ENCODE measurements at places on chromosomes 11 and 22.

- DNase-seq = no peak
Measured at GRCh38 chr11:111395749-111396148, 16.7 kb upstream of the POU2AF1 start.

- DNase-seq = no peak
Measured at GRCh38 chr11:79860336-79860735, 419.5 kb upstream of the TENM4 start.

DNA sequence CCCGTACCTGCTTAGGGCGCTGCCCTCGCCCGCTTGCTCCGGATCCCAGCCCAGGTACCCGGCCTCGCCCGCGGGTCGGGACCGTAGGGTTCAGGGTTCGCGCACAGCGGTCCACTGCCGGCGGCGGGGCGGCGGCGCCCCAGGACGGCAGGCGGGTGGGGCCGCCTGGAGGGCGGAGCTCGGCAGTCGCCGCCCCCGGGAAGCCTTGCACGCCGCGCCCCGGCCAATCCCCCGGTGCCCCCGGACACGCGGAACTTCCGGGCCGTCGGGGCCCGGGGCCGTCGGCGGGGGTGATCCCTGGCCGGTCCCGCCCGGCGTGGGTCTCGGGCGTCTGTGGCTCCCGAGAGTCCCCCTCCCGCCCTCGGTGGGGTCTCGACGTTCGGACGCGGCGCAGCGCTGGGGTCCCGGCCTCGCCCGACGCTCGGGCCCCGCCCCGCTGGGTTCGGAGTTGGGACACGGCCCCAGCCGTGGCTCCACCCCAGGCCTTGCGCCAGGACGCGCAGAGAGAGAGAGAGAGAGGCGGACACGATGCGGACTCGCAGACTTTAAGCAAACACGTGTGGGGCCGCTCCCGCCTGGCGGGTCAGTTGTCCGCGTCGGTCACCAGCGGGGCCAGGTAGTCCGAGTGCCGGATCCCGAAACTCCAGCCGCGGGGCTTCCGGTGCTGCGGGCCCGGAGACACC, at the start of gene TYMP:
TYMP (minus strand) TSS at position 116 of the 683 bp plus-strand sequence. CDS start 303 bp downstream, outside the sequence.
- peak; percentile 24 for DNase-seq

DNA sequence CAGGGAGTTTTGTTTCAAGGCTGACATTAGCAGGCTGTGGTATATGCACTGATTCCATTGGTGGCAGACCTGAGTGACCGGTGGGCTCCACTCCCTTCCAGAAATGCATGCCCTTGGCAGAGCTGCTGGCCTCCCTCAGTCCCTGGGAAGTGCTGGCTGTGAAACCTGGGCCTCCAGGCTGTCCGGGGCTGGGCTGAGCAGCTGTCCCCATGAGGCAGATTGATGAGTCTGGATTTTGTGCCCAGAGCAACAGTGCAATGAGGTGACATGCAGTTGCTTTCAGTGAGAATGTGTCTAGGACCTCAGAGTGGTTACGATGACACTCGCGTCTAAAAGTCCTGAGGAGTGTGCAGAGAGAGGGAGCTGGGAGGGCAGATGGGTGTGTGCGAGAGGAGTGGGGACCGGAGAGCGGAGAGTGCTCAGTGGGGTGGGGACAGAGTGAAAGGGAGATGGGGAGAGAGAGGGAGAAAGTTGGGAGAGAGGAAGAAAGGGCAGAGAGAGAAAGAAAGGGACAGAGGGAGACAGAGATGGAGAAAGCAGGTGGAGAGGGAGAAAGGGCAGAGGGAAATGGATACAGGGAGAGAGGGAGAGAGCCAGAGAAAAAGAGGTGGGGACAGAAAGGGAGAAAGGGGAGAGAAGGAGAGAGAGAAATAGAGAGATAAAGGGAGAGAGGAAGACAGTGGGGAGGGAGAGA, 978.3 kb downstream of the BRD1 start:
- DNase-seq = no peak

GRCh38 chr11:47509077-47509536, 43.8 kb downstream of the CELF1 start:
- DNase-seq = no peak

DNA sequence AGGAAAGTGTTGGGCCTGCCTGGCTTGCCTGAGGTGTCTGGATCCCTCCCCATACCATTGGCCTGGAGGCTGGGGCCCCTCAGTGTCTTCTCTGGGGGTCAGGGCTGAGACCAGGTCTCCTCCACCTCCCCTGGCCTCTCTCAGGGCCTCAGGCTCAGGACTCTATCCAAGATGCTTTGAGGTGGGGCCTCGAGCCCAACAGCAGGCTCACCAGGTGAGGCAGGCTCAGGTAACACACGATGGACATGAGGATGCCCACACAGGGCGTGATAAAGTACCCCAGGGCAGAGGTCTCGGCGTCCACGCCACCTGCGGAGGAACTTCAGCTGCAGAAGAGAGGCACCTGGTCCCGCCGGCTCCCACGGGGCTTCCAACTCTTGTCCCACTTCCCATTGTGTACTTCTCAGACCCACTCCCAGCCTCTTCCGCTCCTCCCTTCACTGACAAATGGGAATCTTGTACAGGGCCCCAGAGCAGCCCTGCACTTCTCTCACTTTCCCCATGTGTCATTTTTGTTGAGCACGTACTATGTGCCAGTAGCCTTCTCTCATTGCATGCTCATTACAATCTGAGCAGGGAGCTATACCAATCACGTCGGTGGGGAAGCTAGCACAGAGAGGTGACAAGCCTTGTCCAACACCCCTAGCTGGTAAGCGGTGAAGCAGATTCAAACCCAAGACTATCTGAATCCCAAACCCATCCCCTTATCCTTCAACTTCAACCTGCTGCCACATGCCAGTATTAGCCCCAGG, 3.8 kb downstream of the SLC29A2 start:
- DNase-seq = no peak

DNA sequence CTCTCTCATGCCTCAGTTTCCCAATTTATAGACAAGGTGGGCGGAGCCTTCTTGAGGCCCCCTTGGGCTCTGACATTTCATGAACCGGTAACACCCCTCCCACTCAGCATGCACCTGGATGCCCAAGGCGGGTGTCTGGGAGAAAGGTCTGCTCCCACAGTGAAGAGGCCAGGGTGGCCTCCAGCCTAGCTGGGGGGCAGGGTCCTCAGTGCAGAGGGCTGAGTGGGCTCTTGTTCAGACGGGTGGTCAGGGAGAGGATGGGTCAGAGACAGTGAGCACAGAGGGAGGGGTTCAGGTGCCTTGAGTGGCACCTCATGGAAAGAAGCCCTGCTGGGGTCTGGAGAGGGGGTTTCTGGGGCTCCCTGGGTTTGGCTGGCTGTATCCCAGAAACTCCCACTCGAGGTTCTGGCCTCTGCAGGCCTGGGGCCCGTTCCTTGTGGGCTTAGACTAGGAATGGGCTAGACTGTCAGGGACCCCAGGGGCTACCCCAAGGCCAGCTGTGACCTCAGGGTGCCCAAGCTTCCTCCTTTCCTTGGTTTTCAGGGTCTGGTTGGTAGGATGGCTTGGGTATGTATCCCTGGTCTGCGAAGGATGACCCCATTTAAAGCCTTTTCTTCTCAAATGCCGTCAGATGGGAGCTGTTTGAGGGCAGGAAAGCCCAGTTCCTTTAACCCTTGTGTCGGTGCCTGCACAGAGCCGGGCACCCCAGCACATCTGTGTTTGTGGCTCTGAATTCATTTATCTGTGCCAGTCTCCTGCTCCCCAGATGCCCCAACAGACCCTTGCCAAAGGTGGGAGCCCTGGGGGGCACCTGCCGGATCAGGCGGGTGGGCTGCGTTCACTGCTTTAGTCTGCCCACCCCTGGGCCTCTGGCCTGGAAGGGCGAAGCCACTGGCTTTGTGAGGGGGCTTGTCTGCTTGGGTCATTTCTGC, 1.2 kb downstream of the SYNGR1 start:
- DNase-seq = no peak

DNA sequence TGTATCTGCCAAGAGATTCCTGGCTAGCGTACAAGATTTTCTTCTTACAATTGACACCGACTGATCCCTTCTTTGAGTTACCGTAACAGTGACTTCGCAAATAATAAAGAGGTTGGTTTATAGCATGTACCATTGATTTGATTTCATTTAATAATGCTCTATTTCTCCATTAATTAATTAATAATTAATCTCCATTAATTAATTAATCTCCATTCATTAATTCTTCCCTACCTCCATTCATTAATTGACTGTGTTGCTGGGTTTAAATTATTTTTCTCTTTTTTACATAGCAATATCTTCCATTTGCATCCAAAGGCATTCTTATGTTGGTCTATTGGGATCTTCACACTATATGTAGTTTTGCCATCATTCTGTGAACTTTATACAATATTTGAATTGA, 21.0 kb downstream of the OR5AS1 start:
- no peak for DNase-seq

DNA sequence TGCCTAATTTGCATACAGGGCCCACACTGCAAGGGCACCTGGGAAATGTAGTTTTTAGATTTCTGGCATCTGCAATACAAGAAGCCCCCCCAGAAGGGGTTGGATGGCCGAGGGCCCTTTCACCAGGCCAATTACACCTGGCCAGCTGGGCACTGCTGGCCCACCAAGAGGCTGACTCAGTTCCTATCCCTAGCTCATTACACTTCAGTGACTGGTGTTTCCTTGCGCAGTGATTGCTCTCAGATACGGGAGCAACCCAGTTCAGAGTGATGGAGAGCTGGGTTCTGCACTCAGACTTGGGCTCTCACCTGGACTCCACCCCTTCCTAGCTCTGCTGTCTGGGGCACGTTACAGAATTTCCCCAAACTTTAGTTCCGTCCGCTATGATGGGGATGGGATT, 81.1 kb upstream of the SHANK2 start:
- DNase-seq = no peak

DNA sequence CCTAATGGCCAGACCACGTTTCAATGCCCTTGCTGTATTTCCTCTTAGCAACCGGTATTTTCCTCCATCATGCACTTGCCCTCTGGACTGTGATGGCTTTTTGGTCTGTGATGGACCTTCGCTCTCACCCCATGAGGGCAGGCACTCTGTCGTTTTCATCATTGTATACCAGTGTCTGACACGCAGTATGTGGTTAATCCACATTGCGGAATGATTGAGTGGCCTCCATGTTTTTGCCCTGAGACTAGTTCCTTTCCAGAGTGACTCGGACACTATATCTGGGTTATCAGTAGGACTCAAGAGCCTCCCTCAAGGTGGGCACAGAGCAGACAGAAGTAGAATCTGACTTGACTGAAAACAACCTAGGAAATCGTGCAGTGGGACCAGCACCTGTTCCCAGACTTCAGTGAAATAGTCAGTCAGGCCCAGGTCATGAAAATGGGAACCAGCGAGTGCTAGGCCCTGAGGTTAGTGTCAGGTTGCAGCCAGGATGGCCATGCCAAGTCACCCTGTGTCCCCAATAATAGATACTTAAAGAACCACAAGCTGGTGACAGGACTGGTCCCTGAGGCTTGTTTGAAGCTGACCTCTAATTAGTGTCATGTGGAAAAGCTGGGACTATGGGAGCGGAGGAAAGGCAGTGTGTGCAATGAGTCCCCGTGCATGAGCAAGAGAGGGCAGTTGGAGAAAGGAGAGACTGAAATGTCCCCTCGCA, 464.7 kb downstream of the INSC start:
- no peak for DNase-seq

DNA sequence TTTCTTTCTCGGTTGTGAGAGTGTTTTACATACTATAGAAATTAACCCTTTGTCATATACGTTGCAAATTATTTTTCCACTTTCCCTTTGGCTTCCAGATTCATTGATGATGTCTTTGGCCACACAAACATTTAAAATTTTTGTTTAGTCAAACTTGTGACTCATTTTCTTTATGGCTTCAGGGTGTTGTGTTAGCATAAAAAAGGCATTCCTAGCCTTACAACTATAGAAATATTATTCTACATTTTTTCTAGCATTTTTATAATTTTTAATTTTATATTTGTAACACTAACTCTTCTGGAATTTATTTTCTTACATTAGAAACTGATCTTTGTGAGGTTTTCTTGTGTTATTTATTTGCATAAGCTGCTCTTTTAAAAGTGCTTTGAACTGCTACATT, 12.1 kb downstream of the GRIA4 start:
- DNase-seq = no peak

GRCh38 chr11:98180511-98180910, 840.2 kb upstream of the CNTN5 start:
- no peak for DNase-seq

DNA sequence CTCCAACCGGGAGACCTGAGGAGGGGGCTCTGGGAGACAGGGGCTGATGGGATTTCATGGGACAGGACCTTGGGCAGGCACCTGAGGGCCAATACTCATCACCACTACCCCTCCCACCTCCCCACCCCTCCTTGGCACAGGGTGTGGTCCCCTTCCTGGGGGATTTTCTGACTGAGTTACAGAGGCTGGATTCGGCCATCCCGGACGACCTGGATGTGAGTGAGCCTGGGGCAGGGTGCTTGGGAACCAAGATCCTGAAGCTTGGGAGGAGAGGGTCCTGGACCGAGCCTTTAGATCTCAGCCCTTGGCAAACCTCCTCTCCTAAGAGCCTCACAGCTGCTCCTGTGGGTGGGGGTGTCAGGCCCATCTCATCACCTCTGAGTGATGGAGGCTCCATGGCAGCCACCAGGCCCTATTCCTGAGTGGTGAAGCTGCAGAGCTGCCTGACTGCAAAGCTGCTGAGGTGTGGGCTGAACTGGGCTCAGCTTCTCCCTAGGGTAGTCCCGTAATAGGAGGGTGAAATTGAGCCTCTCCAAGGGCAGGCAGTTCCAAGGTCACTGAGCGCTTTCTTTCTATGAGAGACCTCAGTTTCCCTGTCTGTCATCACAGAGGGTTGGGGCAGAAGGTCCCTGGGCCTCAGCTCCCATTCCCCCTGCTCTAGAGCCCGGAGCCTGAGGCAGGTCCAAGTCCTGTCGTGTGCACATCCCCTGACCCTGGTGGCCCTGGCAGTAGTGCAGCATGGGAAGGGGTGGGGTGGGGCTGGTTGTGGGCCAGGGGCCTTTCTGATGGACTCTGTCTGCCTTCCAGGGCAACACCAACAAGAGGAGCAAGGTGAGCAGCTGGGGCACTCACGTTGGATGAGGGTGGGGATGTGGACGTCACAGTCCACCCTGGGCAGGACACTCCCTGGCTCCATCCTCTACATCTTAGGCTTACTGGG, 6.5 kb downstream of the RGL4 start:
- no peak for DNase-seq

GRCh38 chr11:30150425-30150824, 80.4 kb upstream of the FSHB start:
- no peak for DNase-seq

DNA sequence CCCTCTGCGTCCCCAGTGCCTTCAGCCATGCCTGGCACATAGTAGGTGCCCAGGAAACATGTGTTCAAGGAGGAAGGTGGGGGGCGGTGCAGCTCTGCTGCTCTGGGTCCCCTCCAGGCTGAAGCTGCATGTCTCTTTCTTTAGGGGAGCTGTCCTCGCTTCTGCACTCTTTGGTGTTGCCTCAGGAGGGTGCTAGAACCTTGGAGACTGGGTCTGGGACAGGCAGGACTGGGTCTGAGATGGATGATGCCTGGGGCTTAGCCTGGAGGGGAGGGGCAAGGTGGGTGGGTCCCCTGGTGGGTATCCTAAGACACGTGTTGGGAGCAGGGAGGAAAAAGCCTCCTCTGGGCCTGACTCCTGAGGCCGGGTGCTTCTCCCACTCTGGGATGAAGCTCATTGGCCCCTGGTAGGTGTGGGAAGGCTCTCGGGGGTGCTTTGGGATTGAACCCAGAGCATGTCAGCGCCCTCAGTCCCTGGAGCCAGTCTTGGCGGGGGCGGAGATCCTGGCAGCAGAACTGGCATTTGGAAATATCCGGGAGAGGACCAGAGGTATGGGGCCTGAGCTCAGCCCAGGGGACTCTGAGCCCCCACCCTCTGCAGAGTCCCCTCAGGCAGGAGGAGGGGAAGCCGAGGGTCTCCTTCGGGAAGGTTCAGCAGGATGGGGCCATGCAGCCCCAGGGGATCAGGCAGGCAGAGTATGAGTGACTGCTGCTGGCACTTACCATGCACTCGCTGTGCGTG, 6.7 kb upstream of the GSTP1 start:
- DNase-seq = no peak
